ENCODE measurements at places on chromosomes 7 and 10. TPM values are rescaled to one million over a fixed set of nuclear protein-coding genes. Genes with fewer than 3 reads are reported as not detected.
A peak's percentile ranks its signal among the peaks of the same experiment; 100 is the strongest.

DNA sequence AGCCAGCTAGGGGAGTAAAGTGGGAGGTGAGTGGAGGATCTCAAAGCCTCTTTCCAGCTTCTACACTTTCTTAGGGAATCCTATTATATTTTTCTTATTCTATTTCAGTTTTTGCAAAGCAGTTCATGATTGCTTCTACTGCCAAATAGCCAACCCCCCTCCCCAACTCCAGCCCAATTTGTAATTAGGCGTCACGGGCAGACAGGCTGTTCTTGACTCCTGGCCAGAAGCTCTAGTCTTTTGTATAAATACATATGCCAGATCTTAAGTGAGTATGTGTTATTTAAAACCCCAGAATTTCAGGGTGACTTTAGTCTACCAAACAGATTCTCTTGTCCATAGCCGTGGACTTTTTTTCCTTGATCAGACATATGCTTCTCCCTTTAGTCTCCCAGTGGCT is 255.2 kb downstream of the BUB3 start:
- DNase-seq = no peak

DNA sequence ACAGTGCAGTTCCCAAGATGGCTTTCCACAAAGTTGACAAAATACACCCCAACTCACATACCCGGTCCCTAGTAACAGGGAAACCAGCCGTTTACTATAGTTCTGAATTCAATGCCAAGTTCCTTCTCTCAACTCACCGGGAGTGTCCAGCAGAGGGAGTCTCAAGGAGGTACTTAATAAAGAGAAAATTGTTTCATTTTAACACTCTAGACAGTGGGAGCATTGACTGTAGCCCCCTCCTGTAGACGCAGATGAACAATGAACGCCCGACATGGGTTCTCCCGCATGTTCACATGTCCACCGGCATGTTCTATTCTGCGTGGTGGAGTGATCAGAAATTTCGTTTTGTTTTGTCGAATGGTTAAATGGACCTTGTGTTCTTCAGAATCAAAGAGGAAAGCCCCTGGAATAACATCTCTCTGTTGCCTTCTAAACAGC is 1.9 kb downstream of the HIPK2 start:
- peak; percentile 31 for DNase-seq

- no peak for DNase-seq
Observed at GRCh38 chr7:131605280-131605878, 49.0 kb upstream of the PODXL start.

- DNase-seq = no peak
Observed at GRCh38 chr7:151634643-151635042, 114.9 kb upstream of the RHEB start.

GRCh38 chr7:80259-81067 is 111.9 kb upstream of the FAM20C start:
- DNase-seq = no peak

- no peak for DNase-seq
Observed at GRCh38 chr10:102347236-102347828, 48.2 kb upstream of the NFKB2 start.

DNA sequence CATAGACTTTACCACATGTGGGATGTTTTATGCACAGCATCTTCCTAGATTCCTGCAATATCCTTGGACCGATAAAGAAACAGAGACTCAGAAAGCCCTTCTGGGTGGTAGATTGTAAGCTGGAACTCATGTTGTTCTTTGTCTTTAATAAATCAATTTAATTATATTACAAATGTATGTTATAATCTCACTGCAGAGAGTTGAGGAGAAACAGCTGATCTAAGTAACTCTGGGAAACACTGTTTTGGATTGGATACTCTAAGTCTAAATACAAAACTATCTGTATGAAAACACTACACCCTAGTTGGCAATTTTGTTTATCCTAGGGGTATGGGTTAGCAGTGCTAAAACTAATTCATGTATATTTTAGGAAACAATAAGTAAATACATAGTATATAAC is 1015.2 kb downstream of the XPNPEP1 start:
- DNase-seq = no peak

GRCh38 chr7:30674420-30674819 is 7.8 kb downstream of the CRHR2 start:
- DNase-seq = no peak

- no peak for DNase-seq
Observed at GRCh38 chr10:100008142-100008522, 1.6 kb downstream of the DNMBP start.

DNA sequence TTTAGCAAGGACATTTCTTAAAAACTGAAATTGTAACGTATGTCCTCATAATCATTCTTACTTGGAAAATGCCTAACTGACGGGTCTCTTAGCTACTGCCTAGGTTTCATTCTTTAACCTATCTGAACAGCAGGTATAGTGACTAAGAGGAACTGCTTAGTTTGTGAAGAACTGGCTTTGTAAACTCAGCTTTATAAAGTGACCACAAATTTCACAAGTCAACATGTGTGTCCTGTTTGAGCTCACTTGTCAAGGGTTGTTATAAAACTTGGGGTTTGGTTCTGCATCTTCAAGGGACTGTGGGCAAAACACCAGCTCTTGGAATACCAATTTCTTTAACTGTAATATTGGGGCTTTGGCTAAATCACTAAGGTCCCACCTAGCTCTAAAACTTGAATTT is 32.2 kb downstream of the MRPS33 start:
- no peak for DNase-seq

DNA sequence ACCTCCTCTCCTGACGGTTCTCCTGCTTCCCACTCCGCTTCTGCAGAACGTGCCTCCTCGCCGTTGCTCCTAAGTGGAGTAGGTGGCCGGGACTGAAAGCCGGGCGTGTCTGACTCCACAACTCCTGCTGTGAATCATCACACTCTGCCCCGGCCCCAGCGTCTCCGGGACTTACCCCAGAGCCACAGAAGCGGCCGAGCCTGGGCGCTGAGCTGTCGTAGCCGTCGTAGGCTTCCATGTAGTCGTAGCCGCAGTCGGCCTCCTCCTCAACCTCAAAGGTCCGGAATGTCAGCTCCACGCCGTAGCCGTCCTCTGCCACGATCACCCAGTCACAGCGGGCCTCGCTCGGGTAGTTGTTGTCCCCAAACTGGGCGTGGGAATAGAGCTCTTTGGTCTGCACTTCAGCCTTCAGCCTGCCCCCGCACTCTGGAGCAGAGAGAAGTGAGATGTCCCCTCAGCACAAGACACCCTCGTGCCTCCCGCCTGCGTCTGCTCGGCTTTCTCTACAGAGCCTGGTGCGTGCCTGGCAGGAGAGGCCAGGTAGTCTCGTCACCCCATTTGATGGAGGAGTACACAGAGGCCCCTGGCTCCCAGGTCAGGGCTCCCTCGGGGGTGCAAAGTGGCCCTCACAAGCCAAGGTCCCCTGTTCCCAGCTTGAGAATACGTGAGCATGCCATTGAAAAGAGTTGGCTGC is 11.2 kb upstream of the OPALIN start:
- no peak for DNase-seq

GRCh38 chr7:132450188-132450587 is 126.1 kb downstream of the PLXNA4 start:
- no peak for DNase-seq

DNA sequence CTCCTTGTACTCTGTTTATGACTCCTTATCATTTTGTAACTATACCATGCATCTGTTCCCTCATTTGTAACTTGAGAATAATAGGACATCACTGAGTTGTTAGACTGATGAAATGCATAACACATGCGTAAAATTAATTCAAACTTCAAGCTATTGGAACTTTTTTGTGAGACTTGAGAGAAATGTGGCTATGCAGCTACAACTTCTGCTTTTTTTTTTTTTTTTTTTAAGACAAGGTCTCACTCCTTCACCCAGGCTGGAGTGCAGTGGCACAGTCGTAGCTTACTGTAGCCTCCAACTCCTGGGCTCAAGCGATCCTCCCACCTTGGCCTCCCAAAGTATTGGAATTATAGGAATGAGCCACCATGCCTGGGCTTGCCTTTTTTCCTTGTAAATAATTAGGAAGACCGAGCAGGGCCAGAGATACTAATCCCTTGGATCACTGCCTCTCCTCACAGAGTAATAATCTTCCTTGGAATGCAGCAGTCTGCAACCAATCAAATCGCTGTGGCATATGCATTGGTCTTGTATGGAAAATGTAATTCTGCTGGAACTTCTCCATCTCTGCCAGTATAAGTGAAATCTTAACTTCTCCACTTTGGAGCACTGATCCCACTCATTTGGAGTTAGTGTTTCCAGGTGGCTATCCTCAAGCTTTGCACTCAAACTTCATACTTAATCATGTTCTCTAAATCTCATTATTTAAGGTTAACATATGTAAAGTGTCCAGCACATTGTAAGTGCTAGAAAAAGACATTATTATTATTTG is 2.0 kb upstream of the PANK1 start:
- no peak for DNase-seq

- no peak for DNase-seq
Observed at GRCh38 chr7:19213746-19214145, 68.5 kb upstream of the FERD3L start.

DNA sequence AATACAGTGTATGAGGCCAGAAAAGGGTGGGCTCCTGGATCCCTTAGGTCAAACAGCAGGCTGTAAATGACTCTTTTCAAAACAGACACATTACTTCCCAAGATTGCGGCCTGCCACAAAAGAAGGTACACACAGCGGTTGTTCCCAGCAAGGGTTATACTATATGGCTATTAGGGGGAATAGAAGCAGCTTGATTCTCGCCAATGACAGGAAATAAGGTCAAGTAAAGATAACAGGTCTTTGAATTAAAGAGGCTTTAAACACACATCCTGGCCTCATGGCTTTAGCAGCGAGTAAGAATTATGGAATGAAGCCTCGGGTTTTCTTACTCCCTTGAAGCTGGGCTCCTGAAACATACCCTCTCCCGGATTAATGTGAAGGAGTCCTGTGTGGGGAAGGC is 58.3 kb downstream of the CYP26A1 start:
- no peak for DNase-seq

DNA sequence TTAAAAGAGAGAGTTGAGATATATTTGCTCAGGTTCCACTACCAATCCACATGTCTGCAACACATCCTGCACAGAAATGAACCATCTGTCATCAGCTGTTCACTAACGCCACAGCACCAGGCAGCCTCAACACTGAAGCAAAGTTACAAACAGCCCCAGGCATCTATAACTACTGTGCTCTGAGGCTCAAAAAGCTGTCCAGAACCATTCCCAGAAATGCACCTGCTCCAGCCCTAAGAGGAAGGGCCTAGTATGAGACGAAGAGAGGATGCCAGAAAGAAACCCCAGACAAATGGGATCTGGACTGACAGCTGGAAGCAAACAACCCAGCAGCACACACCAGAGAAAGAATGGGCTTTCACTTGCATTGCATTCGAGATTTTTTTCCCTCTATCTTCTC is 159.3 kb downstream of the ELMO1 start:
- DNase-seq = no peak

GRCh38 chr10:21315645-21316220 is 209.7 kb downstream of the SKIDA1 start:
- DNase-seq = no peak

DNA sequence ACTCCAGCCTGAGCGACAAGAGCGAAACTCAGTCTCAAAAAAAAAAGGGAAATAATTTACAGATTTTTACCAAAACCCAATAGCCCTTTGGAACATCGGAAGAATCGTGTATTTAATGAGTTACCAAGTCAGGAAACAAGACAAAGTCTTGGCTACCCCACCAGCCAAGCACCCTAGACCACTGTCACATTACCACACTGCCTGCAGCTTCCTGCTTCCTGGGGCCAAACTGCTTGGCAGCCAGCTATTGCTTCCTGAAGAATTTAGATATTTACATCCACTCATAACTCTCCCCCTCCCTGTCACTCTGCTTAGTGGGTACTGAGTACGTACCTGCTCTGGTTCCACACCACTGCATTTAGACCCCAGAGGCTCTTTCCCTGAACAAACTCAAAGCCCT is 14.1 kb upstream of the TNPO3 start:
- no peak for DNase-seq

DNA sequence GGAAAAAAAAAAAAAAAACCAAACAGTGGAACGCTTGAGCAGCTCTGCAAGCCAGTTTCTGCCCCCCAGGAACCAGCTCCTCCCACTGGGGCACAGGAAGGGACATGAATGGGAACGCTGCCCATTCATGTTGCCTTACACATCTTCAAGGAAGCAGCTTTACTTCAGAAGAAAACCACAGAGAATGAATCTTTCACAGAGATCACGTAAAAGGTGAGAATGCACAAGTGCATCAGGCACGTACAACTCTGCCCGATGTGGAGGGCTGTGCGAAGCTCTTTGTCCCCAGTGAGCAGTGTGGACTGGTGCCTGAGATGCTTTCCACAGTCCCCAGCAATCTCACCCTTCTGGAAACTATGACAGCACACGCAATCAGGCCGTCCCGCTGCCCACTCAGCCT is 106.2 kb downstream of the DLG5 start:
- DNase-seq = no peak

DNA sequence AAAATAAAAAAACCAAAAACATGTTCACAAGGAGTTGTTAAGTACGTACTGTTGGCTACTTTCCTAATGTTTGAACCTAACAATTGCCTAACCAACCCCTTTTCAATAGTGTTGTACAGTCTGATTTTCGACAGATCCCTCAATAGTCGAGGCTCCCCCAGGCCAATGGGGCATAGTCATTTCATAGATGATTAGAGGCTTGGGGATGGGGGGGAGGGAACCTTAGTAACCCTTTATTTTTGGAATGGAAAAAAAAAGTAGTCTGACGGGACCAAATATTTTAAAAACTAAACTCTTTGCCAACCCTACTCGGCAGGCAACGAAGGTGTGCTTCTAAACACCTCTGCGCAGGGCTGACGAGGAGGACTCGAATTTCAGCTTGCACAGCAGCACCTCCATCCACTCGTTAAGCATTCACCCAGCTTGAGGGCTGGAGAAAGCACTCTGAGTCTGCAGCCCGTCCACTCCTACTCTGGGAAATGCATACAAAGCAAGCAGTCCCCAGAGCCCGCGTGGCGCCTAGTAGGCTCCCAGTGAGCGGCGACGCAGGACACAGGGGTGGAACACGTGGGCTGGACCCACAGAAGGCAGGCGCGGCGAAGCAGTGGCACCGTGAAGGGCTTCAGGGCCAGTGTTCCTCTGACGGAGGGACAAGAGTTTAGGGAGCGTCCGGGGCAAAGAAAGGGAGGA is 899 bp downstream of the PUS7 start:
- DNase-seq = peak; percentile 8

- no peak for DNase-seq
Observed at GRCh38 chr10:74290708-74291107, 139.7 kb downstream of the ADK start.

NFE2L3 gene
- 3.9 TPM for total RNA-seq

MRM2 gene
- total RNA-seq = 4.1 TPM

SLC18A2 gene
- total RNA-seq = 0.20 TPM

BUB3 gene
- total RNA-seq = 111 TPM

EPO gene
- not detected for total RNA-seq

NPY4R gene
- total RNA-seq = not detected

SPAG6 gene
- total RNA-seq = not detected
